ENCODE measurements at places on chromosomes 5 and 9.

- no peak for DNase-seq
Observed at GRCh38 chr9:88816141-88816540, 175.1 kb upstream of the S1PR3 start.

- no peak for DNase-seq
Observed at GRCh38 chr5:148788636-148789035, 37.8 kb upstream of the ADRB2 start.

GRCh38 chr5:167716126-167716775, 575.2 kb upstream of the WWC1 start:
- DNase-seq, result no peak

GRCh38 chr9:130266236-130267098, 907 bp downstream of the HMCN2 start:
- DNase-seq, result no peak

GRCh38 chr9:137085920-137086530, 760 bp upstream of the MAN1B1 start:
- no peak for DNase-seq

DNA sequence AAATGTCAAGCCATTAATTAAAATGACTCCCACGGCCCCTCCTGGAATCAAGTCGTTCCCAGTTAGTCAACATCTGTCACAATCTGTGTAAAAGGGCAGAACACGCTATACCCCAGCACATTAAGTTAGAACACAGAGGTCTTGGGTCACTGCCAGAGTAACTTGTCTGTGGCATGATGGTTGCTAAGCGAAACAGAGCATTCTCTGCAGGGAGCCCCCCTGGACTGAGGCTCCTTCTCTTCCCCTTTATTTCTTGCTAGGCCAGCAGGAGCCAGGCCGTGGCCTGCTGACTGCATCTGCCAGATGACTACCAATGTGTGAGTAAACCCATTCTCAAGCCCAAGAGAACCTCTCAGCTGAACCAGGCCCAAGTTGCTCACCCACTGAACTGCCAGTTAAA, 51.9 kb upstream of the ZBED3 start:
- no peak for DNase-seq

DNA sequence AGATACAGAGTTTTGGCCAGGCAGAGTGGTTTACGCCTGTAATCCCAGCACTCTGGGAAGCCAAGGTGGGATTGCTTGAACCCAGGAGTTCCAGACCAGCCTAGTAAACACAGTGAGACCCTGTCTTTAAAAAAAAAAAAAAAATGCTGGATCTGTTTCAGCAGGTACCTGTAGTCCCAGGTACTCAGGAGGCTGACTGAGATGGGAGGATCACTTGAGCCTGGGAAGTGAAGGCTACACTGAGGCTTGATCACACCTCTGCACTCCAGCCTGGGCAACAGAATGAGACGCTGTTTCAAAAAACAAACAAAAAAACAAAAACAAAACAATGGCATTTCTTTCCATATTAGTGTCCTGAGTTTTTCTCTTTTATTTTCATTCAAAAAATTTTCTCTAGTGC, 19.0 kb downstream of the UNC13B start:
- no peak for DNase-seq

DNA sequence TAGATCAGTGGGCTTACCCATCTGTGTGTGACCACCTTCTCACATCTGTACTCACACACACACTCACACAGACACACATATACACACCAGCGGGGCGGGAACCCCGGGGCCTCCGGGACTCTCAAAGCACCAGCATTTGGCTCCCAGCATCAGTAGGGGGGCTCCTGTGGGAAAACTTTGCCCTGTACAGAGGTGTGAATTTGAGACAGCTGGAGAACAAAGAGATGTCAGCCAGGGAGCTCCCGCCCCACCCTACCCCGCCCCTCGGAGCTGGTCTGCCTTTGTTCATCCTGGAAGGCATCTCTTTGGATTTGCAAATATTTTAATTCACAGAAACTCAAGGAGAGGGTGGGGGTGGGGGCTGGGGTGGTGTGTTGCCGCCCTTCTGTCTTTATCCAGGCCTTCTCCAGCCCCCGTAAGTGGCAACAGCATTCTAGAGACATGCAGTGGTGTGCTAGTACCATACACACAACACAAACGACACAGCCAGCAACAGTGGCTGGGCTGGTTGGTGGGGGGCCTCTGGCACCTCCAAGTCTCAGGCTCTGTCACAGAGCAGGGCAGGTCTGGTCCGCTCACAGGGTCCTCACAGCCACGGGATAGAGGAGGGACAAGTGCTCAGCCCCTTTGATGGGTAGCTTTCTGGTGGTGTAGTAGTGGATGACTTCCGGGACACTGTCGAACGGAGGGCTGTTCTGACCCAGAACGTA, 15.5 kb upstream of the SLC25A51 start:
- DNase-seq, result no peak

- DNase-seq, result no peak
Observed at GRCh38 chr5:154311362-154311761, 120.8 kb downstream of the GALNT10 start.

DNA sequence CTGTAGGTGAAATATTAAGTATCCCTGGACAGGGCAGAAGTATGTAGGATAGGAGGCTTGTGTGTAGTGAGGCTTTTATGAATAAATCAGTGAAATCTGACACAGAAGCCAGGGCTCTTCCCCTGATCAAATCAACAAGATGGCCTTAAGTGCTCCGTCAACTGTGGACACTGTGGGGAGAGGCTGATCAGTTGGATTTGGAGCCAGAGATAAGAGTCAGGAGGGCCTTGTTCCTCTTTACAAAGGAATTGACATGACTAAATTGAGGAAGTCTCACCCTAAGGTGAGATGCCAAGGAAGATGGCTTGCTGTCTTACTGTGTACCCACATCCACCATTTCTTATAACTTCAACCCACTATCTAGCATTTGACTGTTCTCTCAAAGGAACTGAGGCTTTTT, 91.6 kb upstream of the PRRC1 start:
- DNase-seq, result no peak

DNA sequence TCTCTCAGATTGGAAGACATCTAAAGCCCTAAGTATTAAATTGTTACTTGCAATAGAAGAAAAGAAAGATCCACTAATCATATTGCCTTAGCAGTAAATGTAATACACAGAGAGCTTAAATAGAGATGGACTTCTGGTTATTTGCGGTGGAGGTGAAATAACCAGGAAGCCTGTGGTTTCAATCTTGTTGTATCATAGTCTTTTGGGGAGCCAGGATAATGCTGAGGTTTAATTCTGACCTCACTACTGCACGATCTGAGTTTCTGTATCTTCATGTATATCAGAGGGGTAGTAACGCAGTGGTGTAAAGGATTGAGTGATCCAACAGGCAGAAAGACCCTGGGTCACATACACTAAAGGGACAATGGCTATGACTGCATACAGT, 71.7 kb downstream of the ANKRD55 start:
- DNase-seq, result no peak

GRCh38 chr9:76162086-76162730, 232.0 kb downstream of the RFK start:
- DNase-seq, result no peak

GRCh38 chr5:57711471-57711870, 228.9 kb upstream of the ACTBL2 start:
- DNase-seq, result no peak

DNA sequence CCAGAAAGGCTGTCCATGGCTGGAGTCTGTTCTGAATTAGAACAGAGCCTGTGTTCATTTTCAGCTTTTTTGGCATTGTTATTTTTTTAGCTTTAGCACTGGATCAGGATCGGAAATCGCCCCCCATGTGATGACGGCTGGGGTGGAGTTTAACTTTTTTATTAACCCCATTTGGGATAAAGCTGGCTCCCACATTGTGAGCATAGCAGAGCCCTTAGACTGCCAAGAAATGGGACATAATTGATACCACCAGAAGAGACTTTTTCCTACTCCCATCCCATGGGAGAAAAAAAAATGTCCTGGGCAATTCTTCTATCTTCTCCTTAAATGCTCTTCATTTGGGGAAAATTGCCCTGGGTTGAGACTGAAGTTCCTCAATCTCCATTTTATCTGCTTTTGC, 52.4 kb downstream of the SLIT3 start:
- no peak for DNase-seq

GRCh38 chr5:172238334-172238733, 44.4 kb downstream of the EFCAB9 start:
- no peak for DNase-seq

DNA sequence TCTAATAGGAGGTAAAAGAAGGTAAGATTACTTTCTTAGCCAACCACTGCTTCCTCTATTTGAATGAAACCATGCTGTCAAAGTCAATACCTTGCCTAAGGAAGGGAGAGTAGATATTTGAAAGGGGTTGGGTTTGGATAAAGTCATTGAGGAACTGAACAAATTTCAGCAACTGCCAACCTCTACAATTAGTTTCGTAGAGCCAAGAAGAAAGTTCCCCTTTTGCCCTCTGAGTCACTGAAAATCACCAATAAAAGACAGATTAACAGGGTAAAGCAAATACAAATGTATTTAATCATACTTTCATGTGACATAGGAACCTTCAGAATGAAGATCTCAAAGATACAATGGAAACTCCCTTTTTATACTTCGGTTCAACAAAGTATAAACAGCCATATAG, 615.7 kb downstream of the GABRG2 start:
- DNase-seq, result no peak

- DNase-seq, result no peak
Observed at GRCh38 chr9:126532019-126532462, 81.7 kb upstream of the LMX1B start.

- no peak for DNase-seq
Observed at GRCh38 chr5:163401271-163401670, 36.1 kb upstream of the CCNG1 start.

DNA sequence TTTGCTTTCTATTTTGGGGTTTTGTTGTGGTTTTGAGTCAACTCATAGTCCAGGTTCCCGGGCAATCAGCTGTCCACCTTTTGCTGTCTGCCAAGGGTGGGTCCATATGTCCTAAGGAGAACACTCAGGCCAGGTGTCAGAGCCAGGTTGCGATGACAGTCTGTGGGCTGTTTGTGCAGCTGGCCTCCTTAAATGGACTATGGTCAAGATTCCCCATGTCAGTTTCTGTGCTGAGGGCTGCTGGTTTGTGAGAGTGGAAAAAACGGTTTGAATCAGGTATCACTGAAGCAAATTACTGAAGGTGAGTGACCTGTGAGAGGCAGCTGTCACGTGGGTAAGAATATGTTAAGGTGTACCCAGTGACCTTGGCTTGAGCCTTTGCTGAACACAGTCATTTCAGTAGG, 33.0 kb downstream of the SNX30 start:
- no peak for DNase-seq

DNA sequence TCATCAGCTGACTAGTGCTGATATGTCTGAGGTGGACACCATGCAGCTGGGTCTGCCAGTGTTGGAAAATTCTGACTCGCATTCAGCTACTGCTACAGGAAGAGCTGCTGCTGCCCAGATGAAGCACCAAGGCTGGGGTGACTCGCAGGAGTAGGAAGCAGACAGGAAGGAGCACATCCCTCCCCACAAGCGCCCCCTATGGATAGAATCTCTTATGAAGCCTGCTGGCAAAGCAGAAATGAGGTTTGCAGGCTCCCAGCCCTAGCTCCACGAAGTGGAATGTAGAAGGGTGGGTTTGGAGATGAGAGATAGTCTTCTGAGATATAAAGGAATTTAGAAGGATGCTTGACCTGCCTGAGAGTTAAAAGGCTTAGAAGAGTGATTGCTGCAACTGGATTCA, 443.0 kb downstream of the ACTL7B start:
- no peak for DNase-seq

DNA sequence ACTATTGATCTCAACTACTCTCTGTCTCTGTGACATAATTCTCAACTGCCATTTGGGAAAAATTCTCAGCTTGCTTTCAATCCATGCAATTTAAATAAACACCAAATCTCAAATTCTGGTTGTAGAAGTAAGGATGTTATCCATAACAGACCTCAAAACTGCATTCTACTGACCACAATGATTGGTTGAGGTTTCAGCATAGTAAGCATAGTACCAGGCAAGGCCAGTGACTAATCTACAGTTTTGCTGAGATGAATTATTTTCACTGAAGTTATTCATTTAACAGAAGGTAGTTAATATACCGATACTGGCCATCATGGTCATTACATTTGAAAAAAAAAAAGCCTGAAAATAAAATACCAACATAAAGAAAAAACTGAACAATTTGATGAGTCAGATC, 488.0 kb upstream of the CDH18 start:
- no peak for DNase-seq

DNA sequence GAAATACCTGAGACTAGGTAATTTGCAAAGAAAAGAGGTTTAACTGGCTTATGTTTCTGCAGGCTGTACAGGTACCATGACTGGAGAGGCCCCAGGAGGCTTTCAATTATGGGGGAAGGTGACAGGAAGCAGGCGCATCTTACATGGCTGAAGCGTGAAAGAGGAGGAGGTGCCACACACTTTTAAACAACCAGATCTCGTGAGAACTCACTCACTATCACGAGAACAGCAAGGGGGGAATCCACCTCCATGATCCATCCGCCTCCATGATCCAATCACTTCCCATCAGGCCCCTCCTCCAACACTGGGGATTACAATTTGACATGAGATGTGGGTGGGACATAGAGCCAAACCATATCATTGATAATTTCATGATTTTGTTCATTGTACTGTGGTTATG, 2.5 kb upstream of the MED27 start:
- no peak for DNase-seq

- no peak for DNase-seq
Observed at GRCh38 chr5:45642370-45642769, 53.8 kb downstream of the HCN1 start.

GRCh38 chr9:94173632-94174031, 85.5 kb upstream of the ZNF169 start:
- DNase-seq, result no peak

GRCh38 chr9:6680797-6681146, 35.2 kb upstream of the GLDC start:
- DNase-seq, result no peak

GRCh38 chr5:142540922-142541422, 144.9 kb downstream of the FGF1 start:
- no peak for DNase-seq

DNA sequence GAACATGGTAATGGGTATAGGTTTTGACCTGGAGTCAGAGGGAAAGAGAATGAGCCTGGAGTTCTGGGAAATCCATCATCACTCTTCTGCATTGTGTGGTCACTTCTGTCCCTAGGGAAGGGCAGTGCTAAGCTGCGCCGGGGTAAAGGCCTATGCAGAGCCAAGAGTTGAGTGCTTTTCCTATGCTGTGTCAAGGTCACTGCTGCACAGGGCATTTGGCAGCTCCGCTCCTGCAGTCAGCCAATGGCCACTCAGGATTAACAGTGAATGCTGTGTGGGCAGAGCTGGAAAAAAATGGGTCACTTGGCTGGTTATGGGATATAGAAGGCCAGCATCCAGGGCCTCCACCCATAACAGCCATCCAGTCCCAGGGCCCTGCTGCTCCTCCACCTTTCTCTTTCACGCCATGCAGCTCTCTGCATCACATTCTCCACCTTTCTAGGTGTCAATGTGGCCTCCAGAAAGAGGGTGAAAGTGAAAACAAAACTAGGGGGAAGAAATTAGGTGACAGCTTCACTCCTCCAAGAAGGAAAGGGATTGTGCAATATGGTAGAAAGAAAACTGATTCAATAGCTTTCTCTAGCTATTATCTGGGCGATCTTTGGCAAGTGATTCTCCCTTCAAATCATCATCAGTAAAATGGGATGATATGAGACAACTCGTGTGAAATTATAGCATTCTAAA, 279.3 kb upstream of the ANKRD55 start:
- no peak for DNase-seq

- DNase-seq, result no peak
Observed at GRCh38 chr5:91311168-91311696, 71.9 kb downstream of the ARRDC3 start.
